Vagina (tissue), 2 donors: ENCODE measurements at places on chromosomes 3 and 15. TPM values are rescaled to one million over a fixed set of nuclear protein-coding genes. Genes with fewer than 3 reads are reported as not detected.

DNA sequence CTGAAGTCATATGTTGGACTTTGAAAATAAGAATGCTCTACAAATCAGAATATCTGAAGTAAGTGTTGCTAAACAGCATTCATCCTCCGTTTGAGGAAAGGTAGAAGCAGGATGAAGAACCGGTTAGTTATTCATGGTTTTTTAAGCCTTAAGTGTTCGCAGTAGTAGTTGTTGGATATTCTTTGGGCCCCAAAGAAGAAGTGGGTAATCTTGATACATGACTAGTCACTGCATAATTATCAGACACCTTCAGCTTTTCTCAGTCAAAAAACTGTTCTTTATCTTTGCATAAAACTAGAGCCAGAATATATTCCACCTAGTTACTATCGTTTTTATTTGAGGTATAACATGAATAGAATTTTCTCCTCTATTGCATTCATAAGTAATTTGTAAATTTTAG, 13.8 kb downstream of the RAB5A start:
- no peak overlapping the region for H3K4me3 ChIP-seq
- no peaks in the 10 kb centered on the region for H3K27me3 ChIP-seq
- peaks cover 11% of the 10 kb centered on the region for H3K36me3 ChIP-seq
- H3K4me1 ChIP-seq, result peaks cover 33% of the 10 kb centered on the region
- no peak overlapping the region for H3K27ac ChIP-seq

ITIH1 gene
- total RNA-seq, result 0.98 TPM

DNA sequence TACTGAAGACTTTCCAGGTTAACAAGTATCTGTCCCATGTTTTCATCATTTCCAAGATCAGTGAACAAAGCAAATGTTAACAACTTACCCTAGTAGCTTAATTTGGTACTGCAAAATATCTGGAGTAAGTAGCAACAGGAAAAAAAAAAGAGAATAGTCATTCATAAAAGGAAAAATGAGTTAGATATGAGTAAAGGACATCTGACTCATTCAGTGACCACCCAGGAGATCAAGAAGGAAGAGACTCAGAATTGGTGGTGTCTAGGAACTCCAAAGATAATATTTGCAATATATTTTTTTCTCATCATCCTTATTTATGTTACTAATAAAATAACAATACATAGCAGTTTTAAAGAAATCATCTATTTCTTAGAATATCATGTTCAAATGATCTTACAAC, 253.8 kb upstream of the COL8A1 start:
- H3K27me3 ChIP-seq, result no peaks in the 10 kb centered on the region
- no peaks in the 10 kb centered on the region for H3K4me1 ChIP-seq
- no peak for DNase-seq
- no peak overlapping the region for H3K27ac ChIP-seq
- H3K4me3 ChIP-seq, result no peak overlapping the region

- no peaks in the 10 kb centered on the region for H3K4me1 ChIP-seq
- H3K27ac ChIP-seq, result no peak overlapping the region
- H3K36me3 ChIP-seq, result no peaks in the 10 kb centered on the region
- H3K27me3 ChIP-seq, result no peaks in the 10 kb centered on the region
- DNase-seq, result no peak
- no peak overlapping the region for H3K4me3 ChIP-seq
Measured at GRCh38 chr3:109803274-109803673, 465.9 kb upstream of the DPPA4 start.
